Stimulated activated CD4-positive, alpha-beta T cell treated with anti-CD3 and anti-CD28 coated beads, Interleukin-1b, Interleukin-23, amount 100 ng/mL, for 24 hours (primary cell): ENCODE measurements at places on chromosomes 16 and 17.

DNA sequence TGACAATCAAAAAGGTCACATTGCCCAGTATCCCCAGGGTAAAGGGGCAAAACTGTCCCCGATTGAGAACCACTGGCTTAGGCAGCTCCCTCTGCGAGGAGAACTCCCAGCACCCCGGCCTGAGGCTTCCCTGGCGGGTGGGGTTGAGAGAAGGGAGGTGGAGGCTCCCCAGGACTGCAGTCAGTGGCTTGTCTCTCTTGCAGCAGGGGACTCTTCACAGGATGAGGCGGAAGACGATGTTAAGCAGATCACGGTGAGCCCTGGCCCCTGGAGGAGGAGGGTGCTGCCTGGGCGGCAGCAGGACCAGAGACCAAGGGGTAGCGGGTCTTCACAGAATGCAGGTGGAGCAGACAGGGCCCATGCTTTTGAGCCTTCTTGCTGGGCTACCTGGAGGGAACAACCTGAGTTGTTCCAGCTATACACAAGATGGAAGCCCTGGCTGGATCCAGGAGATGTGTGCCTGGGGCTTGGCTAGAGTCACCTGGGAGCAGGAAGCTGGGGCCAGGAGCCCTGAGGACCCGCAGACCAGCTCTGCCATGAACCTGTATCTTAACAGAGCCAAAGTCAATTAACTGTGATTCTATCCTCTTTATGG lies 16.8 kb downstream of the POLR3E start:
- no peak for DNase-seq

DNA sequence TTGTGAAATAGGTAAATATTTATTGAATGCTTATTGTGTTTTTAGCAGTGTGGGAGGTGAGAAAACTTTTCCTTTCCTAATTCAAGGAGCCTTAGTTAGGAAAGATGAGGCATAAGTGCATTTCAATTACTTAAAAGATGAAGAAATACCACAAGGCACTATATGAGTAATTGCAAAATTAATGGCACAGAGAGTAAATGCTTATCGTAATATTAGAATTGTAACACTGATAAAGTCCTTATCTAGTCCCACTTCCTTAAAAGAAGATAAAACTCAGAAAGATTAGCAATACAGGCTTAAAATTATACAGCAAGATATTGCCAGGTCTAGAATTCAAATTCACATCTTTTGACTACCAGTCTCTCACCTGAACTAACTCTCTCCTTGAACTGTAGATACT lies 232.6 kb upstream of the TBX2 start:
- no peak for DNase-seq

GRCh38 chr16:88739139-88739976 lies 33.1 kb downstream of the CTU2 start:
- DNase-seq, result no peak

- no peak for DNase-seq
These were observed 75.8 kb downstream of the TEX14 start for GRCh38 chr17:58615768-58616659.

GRCh38 chr17:63621229-63621683 lies 961 bp upstream of the MAP3K3 start:
- DNase-seq, result no peak

- no peak for DNase-seq
These were observed 4.3 kb upstream of the TLCD2 start for GRCh38 chr17:1714427-1714979.

- DNase-seq, result no peak
These were observed 181.7 kb downstream of the XYLT1 start for GRCh38 chr16:17289050-17289449.

- no peak for DNase-seq
These were observed 4.5 kb downstream of the CD79B start for GRCh38 chr17:63927464-63928171.

DNA sequence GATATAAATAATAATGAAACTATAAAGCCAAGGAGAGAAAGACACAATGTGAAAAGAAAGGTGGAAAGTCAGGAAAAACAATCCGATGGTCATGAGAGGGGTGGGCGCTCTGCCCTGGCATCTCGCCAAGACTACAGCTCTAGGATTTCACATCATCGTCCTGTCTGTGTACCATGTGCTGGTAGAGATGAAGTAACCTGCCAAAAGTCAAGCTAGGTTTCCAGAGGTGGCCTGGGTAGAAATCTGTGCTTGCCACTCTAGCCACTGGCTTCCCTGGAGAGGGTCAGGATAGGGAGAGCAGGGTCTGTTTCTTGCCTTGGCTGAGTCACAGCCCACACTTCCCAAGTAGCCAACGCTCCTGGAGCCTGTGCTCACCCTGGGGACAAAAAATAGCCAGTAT lies 31.0 kb upstream of the TRAP1 start:
- DNase-seq, result no peak

DNA sequence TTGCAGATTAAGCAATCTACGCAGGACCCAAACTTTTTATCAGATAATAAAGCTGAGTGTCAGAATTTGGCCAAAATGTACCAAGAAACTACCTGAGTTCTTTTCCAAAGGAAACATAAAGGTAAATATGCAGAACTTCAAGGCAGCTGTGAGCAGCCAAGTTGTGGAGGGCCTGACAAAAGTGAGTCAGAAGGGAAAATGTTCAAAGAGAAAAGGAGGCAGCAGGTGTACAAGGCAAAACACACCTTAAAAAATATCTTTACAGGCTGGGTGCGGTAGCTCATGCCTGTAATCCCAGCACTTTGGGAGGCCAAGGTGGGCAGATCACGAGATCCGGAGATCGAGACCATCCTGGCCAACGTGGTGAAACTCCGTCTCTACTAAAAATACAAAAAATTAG lies 7.0 kb upstream of the KANSL1 start:
- DNase-seq, result no peak

GRCh38 chr17:77435272-77436057 lies 294.7 kb downstream of the SEC14L1 start:
- DNase-seq, result no peak

DNA sequence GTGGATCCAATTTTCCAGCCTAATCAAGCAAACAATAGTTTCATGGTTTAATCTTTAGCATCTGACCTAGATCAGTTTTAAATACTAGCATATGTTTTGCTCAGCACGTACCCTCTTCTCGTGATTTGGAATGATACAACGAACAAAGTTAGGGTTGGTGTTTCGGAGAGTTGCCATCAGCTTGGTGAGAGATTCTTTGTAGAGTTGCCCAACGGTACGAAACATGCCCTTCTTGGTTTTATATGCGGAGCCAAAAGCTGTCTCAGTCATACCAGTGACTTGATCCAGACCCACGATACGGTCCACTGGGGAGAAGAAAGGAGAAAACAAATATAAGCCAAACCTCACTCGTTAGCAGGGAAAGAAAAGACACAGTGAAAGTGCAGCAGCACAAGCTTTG lies 85.3 kb downstream of the NDEL1 start:
- DNase-seq, result no peak

DNA sequence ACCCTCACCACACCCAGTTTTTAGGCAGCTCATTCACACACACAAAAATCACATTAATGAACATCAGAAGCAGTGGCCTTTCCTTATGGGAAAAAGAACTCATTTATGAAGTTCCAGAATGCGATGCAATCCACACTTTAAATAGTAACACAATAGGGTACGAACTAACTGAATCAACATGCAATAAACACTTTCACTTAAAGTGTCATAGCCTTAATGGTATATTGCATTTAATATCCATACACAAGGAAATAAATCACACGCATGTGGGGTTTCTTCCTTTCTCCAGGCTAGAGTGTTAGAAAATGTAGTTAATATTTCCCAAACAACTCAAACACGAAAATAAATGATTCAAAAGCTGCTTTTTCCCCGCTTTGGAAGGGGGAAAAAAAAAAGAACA lies 19.7 kb downstream of the ADCY9 start:
- no peak for DNase-seq

- DNase-seq, result no peak
These were observed 69.0 kb downstream of the CNTNAP4 start for GRCh38 chr16:76346210-76346609.

DNA sequence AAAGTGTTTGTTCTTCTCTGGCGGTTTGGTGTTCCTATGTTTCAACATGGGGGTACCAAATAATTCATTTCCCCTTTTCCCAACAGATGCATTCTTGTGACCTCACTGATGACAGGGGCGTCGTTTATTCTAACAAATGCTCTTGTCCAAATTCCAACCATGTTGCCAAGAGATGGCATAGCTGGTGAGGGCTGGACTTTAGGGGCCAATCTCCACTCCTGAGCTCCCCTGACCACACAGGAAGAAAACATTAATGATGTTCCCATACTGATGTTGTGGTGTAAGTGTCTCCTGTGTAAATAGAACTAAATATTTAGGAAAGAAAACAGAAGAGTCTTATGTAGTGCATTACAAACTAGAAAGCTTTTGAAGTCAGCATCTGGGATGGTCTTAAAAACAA lies 431.6 kb downstream of the CDH13 start:
- no peak for DNase-seq

GRCh38 chr16:65908568-65908967 lies 457.9 kb upstream of the CDH5 start:
- no peak for DNase-seq

DNA sequence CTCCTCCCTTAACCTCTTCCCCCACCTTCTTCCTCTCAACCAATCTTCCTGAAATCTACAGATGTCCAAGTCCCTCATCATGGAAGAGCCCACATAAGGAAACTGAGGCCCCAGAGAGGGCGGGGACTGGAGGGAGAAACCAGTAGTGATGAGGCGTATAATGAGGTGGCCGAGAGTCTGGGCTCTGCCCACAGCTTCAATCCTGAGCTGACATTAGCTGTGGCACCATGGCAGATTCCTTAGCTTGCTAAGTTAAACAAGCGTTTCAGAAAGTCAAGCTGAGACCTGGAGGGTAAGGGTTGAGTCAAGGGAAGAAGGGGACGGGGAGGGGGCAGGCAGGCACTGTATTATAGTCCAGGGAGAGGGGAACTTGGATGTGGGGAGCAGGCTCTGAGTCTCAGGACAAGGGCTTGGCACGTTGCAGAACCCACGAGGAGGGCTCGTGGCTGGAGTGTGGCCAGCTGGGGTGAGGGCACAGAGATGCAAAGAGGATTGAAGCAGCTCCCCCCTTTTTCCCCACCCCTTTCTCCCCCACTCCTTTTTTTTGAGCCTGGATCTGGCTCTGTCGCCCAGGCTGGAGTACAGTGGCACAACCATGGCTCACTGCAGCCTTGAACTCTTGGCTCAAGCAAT lies 13.3 kb downstream of the ARHGAP23 start:
- DNase-seq, result no peak

GRCh38 chr17:76948726-76949342 lies 80.6 kb downstream of the MGAT5B start:
- no peak for DNase-seq
